ENCODE measurements at places on chromosomes 11 and 22.

DNA sequence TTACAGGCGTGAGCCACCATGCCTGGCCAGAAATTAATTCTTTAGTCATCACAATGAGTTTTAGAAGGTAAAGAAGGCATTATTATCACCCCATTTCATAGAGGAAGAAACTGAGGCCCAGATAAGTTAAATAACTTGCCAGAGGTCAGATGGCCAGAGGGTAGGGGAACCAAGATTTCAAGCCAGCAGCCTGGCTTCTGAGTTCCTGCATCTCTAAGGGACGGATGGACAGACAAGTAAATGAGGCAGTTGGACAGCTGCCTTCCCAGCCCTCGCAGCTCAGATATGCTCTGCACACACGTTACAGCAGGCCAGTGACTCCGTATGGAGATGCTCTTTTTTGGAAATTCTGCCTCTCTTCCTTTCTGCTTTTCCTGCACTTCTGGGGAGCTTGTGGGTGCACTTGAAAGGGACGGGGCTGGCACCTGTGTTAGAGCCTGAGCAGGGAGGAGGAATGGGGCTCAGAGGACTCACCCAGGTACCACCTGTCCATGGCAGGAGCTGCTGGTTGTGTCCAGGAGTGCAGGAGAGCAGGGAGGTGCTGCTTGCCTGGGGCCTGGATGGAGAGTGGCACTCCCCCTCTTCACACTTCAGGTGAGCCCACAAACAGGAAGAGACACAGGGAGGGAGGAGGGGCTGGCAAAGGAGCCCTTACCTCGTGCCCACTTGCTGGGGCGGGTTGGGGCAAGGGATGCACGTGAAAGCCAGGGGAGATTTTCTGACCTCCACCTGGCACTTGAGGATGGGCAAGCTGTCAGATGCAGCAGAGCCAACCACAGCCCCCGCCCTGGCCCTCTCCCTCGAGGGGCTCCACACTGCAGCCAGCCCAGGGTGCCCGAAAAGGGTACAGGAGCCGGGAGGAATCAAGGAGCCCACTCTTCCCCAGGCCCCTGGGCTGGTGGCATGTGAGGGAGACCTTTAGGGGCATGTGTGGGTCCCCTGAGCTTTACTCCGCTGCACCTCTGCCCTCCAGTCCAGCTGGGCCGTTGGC is 3.3 kb upstream of the FXYD2 start:
- no peaks in the 10 kb centered on the region for H3K36me3 ChIP-seq
- DNase-seq = peak; percentile 43
- H3K4me3 ChIP-seq = no peak overlapping the region

DNA sequence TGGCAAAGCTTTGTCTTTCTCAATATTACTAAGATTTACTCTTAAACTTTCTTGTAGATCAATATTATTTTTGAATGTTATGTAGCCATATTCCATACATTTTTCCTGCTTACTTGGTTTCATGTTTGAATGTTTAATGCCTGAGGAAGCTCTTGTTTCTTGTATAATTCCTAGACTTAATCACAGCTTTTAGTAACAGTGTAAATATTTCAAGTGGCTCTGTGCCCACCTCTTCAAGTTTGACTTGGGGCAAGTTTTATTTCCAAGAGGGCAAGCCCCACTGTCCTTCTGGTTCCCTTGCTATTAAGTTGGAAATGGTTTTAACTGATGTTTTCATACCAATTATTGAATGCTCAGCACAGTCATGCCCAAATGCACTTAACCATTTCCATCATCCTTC is 1004.1 kb downstream of the OPCML start:
- H3K4me1 ChIP-seq = no peaks in the 10 kb centered on the region
- no peak overlapping the region for H3K27ac ChIP-seq
- H3K36me3 ChIP-seq = no peaks in the 10 kb centered on the region
- no peak for DNase-seq
- no peaks in the 10 kb centered on the region for H3K27me3 ChIP-seq

GRCh38 chr11:93498641-93499040 is 44.5 kb downstream of the SMCO4 start:
- no peak for DNase-seq
- H3K4me1 ChIP-seq = no peaks in the 10 kb centered on the region
- no peaks in the 10 kb centered on the region for H3K27me3 ChIP-seq
- H3K36me3 ChIP-seq = peaks cover 7% of the 10 kb centered on the region

- H3K27me3 ChIP-seq = no peaks in the 10 kb centered on the region
- no peak overlapping the region for H3K27ac ChIP-seq
Observed at GRCh38 chr22:47787501-47788227, 1025.2 kb downstream of the TBC1D22A start.

GRCh38 chr11:59865031-59865430 is 1.3 kb downstream of the TCN1 start:
- H3K4me1 ChIP-seq = no peaks in the 10 kb centered on the region
- H3K36me3 ChIP-seq = peaks cover 1% of the 10 kb centered on the region
- no peak for DNase-seq
- H3K27ac ChIP-seq = no peak overlapping the region
- no peak overlapping the region for H3K4me3 ChIP-seq

DNA sequence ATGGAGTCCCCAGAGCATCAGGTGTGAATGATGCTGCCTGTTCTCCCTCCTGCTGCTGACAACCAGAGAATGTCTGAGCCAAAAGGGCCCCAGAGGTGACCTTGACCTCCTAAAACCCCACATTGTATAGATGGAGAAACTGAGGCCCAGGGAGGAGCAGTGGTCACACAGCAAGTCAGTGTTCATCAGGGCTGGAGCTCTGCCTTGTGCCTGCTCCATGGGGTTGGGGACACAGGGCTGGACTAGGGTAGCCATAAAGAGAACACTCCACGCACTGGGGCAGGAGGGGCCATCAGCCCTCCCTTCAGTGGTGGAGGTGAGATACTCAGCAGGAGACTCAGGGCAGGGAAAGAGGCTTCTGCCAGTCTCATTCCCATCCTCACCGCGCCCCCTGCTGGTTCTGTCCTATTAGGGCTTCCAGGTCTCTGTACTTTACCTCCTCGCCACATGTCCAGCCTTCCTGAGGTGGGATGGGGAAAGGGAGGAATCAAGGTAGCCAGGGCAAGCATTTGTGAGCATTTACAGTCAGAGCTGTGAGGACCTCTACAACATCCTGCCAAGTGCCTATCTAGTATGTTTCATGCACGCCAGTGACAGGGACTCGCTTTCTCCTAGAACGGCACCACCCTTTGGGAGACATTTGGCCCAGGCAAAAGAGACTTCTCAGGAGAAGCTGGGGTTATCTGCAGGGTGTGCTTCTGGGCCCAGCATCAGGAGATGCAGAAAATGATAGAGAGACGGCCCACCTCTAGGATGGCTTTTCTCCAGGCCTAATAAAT is 43.2 kb downstream of the NEU3 start:
- DNase-seq = peak; percentile 78
- no peak overlapping the region for H3K4me3 ChIP-seq
- H3K27me3 ChIP-seq = peaks cover 4% of the 10 kb centered on the region
- H3K36me3 ChIP-seq = no peaks in the 10 kb centered on the region

GRCh38 chr11:45982656-45983470 is 60.4 kb downstream of the LARGE2 start:
- no peak overlapping the region for H3K4me3 ChIP-seq
- no peak overlapping the region for H3K27ac ChIP-seq
- H3K27me3 ChIP-seq = no peaks in the 10 kb centered on the region
- no peak for DNase-seq

DNA sequence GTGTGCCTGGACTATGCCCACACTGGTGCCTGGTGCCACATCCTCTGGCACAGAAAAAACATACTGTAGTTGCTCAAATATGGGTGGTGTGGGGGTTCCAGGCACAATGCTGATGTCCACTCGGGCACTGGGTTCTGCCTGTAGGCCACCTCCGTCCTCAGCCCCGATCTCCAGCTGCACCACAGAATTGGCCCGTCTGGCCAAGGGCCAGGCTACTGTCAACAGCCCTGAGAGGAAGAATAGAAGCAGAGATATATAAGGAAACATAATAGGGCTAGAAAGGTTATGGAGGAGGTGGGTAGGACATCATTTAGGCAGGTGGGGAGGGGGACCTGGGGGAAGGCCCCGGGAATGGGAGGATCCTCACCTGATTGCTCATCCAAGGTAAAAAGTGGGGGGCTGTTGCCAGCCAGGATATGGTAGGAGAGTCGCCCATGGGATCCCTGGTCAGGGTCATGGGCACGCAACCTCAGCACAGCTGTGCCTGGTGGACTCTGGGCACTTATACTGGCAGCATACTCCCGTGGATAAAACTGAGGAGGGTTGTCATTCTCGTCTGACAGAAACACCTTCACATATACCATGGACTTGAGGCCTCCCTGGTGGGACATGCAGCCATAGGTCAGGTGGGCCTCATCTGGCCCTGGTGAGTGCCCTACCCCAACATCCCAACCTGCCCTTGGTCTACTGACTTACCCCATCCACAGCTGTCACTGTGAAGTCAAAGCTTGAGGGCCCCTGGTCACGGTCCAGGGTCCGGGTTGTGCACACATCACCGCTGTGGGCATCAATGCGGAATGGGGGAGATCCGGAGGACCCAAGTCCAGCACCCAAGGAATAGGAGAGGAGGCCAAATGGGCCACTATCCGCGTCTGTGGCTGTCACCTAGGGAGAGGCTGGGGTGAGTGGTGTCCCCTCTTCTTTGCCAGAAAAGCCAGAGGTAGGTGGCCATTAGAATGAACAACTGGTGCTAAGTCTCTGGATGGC is 14.5 kb upstream of the TPP1 start:
- no peak overlapping the region for H3K27ac ChIP-seq
- no peaks in the 10 kb centered on the region for H3K27me3 ChIP-seq
- no peak overlapping the region for H3K4me3 ChIP-seq
- H3K36me3 ChIP-seq = no peaks in the 10 kb centered on the region
- peaks cover under 1% of the 10 kb centered on the region for H3K4me1 ChIP-seq

DNA sequence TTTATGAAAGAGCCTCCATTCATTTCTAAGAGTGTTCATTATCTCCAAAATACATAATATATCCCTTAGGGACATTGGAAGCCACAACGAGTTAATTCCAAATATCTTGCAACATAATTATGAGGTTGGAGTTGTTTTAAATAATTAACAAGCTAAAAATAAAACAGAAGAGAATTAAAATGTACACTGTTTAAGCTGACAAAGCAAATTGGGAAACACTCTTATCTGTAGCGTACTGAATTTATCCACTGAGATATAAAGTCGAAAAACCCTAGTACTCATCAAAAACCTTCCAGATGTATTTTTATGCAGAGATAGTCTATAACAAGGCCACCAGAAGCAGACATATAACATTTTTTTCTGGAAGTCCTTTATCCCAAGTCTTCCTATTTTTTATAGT is 6.3 kb upstream of the OR5B2 start:
- no peaks in the 10 kb centered on the region for H3K36me3 ChIP-seq
- DNase-seq = no peak
- H3K27me3 ChIP-seq = no peaks in the 10 kb centered on the region
- no peak overlapping the region for H3K27ac ChIP-seq

- no peak for DNase-seq
- H3K27ac ChIP-seq = peak overlapping the region; percentile 95
- no peak overlapping the region for H3K4me3 ChIP-seq
- no peaks in the 10 kb centered on the region for H3K27me3 ChIP-seq
- peaks cover 91% of the 10 kb centered on the region for H3K4me1 ChIP-seq
- H3K36me3 ChIP-seq = peaks cover 29% of the 10 kb centered on the region
Observed at GRCh38 chr11:118007040-118007439, 20.8 kb downstream of the IL10RA start.

DNA sequence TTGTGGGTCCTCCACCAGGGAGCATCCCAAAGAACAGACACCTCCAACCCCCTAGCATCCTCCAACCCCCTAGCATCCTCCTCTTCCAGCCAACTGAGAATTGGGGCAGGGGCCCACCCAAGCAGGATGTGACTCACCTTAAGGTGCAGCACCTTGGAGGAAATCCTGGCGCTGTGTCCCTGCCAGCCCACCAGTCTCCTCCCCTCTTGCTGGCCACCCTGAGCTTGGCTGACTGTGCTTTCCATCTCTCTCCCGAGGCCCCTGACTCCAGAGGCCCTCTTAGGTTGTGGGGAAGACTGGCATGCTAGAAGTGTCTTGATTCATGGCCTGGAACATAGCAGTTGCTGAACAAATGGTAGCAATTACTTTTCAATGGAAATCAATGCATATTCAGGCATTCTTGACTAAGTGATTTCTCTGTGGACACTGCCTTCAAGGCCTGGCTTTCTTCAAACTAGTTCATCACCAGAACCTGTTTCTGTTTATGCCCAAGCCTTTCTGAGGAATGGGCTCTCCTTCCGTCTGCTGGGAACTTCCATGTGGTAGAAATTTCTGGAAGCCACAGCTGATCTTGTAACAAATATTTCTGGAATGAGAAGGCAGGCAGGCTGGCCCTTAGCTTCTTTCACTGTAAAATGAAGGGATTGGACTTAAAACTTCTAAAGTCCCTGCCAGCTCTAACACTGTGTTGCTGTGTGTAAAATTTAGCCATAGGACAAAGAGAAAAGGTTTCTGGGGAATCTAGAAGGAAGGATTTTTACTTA is 60.5 kb downstream of the CEP164 start:
- no peaks in the 10 kb centered on the region for H3K27me3 ChIP-seq
- DNase-seq = no peak
- no peak overlapping the region for H3K27ac ChIP-seq
- H3K4me3 ChIP-seq = no peak overlapping the region
- peaks cover 3% of the 10 kb centered on the region for H3K4me1 ChIP-seq

DNA sequence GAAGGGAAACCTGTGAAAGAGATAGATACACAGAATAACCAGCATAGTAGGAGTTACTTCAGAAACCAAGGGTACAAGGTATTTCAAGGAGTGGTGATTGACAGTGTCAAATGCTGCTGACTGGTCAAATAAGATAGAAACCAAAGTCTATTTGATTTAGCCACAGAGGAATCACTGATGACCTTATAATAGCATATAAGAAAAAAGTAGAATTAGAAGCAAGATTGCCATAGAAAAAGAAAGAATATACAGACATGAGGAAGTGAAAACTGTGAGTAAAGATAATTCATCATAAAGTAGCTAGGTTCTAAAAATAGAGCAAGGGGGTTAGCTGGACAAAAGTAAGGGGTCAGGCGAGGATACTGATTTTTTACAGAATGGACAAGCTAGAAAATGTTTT is 14.2 kb downstream of the ZBTB44 start:
- H3K4me1 ChIP-seq = peaks cover 36% of the 10 kb centered on the region
- DNase-seq = no peak
- peaks cover 36% of the 10 kb centered on the region for H3K36me3 ChIP-seq
- H3K4me3 ChIP-seq = no peak overlapping the region
- H3K27ac ChIP-seq = no peak overlapping the region

- peaks cover 29% of the 10 kb centered on the region for H3K4me1 ChIP-seq
- H3K27ac ChIP-seq = no peak overlapping the region
- H3K27me3 ChIP-seq = peaks cover 50% of the 10 kb centered on the region
- H3K4me3 ChIP-seq = no peak overlapping the region
- no peaks in the 10 kb centered on the region for H3K36me3 ChIP-seq
- DNase-seq = no peak
Observed at GRCh38 chr11:102267609-102268008, 49.7 kb upstream of the BIRC3 start.

All from activated naive CD4-positive, alpha-beta T cell treated with anti-CD3 and anti-CD28 coated beads, Interleukin-2, amount 10 ng/mL, durations not matched to agents 7 days and 5 days (primary cell).